Left colon (tissue), 2 donors: ENCODE measurements at places on chromosomes 3 and 15.

DNA sequence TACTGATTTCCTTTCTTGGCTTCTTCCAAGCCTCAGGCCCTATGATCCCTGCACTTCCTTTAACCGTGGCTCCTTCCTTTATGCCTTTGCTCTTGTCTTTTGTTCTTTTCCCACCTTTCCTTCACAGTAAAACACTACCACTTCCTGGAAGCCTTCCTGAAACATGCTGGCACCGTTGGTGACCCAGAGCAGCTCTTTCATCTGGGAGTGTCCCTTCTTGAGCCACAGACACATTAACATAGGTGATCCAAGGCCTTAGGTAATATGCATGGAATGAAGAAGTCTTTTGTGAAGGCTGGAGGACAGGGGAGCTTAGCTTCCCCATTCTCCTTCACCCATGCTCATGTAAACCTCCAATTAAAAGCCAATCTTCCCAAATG lies 39.4 kb downstream of the AMOTL2 start:
- no peak for DNase-seq

- no peak for DNase-seq
Measured at GRCh38 chr3:194989241-194989640, 281.7 kb downstream of the XXYLT1 start.

GRCh38 chr3:175311946-175312345 lies 452.8 kb downstream of the NAALADL2 start:
- no peak for DNase-seq

DNA sequence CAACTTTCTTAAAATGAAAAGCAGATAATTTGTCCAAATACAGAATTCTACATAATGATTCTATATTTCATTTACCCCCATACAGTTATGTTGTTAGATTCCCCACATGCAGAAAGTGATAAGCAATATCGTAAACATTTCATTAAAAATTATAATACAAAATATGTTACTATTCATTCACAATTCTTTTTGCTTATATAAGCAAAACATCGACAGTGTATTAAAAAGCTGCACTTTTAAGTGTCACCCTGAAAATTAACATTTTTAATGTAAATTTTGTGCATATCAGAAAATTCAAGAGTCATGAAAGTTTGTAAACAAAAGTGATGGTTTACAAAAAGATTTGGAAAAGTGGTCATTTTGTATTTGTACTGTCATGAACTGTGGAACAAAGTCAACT lies 19.2 kb downstream of the TMEM212 start:
- no peak for DNase-seq

DNA sequence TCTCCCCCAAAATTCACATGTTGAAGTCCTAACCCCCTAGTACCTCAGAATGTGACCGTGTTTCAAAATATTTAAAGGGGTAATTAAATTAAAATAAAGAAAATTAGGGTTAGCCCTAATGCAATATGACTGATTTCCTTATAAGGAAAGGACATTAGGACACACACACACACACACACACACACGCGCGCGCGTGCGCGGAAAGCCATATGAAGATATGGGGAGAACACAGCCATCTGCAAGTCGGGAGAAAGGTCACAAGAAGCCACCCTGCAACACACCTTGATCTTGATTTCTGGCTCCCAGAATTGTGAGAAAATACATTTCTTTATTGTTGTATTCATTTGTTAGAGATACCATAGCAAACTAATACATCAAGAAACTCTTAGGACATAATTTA lies 54.6 kb upstream of the STXBP5L start:
- DNase-seq: no peak

DNA sequence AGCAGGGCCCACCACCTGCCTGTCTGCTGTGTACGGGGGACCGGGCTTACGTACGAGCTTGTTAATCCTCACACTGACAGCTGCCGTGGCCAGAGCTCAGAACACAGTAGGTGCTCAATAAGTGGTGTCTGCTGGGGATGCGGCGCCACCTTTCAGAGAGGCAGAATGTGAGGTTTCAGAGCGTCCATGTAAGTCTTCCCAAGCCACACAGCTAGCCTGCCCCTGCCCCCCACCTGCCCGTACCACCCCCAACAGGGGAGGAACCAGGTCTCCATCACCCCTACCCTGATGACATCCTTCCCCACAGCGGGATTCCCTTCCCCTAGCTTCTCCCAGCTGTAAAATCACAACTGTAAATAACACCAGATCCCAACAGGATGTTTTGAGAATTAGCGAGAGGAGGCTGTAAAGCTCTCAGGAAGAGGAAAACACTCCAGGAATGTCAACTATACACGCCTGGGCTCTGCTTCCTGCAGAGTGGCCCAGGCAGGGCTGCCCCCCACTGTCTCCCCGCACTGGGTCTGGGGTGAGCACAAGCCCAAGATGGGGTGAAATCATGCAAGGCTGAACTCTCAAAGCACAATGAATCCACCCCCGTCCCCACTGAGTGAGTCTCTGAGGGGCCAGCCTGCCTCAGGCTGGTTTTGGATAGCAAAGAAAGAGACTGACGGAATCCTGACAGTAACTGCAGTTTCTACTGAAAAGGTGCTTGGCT lies 250.1 kb upstream of the LYSMD4 start:
- no peak for DNase-seq

DNA sequence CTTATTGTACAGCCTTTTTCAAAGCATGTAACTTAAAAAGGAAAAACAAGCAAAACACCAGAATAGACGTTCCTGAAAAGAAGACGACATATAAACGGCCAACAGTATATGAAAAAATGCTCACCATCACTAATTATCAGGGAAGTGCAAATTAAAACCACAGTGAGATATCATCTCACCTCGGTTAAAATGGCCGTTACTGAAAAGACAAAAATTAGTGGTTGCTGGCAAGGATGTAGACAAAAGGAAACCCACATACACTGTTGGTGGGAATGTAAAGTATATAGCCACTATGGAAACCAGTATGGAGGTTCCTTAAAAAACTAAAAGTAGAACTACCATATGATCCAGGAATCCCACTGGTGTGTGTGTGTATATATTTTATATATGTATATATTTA lies 64.5 kb upstream of the MLF1 start:
- no peak for DNase-seq

DNA sequence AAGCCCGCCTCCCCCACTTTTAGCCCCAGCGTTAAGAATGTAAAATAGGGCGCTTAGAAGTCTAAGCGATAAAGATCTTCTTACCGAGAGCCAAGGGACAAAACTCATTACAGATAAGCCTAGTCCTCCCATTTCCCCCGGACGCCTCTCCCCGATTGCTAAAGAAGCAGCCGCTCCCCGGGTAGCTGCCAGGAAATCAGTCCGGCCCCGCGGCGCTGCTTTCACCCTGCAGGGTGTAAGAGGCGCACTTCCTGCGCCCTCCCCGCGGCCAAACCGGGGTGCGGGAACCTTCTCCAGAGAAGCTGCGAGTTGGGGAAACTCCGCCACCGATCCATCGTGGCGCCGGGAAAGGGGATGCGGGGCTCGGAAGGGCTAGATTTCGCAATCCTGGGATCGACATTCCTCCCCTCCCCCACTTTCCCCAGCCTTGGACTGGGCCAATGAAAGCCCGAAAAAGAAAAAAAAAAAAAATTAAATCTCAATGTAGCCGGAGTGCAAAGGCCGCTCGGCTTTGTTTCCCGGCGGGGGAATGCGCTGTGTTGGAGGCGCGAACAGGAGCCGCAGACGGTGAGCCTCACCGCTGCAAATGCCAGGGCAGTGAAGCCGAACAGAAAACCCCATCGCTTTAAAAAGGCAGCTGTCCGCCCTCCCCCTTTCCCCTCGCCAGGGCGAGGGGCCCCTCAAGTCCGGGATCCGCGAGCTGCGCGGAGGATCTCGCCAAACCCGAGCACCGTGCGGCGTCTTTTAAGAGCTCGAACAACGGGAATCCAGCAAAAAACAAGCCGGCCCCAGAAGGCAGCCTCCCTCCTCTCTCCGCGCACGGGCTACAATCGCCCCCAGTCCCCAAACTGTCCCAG lies 626 bp upstream of the PTPRG start:
- peak; percentile 79 for DNase-seq
